Stimulated activated CD4-positive, alpha-beta T cell treated with anti-CD3 and anti-CD28 coated beads, Interleukin-1b, Interleukin-23, amount 100 ng/mL, for 1 hour (primary cell): ENCODE measurements at places on chromosomes 3 and 15.

GRCh38 chr3:87924485-87924884, 134.3 kb downstream of the CGGBP1 start:
- DNase-seq: no peak

GRCh38 chr3:141407825-141408224, 39.5 kb downstream of the ZBTB38 start:
- DNase-seq: no peak

- DNase-seq: no peak
Observed at GRCh38 chr15:68617001-68617400, 38.2 kb downstream of the CORO2B start.

GRCh38 chr3:4149296-4149695, 153.9 kb upstream of the SETMAR start:
- DNase-seq: no peak

DNA sequence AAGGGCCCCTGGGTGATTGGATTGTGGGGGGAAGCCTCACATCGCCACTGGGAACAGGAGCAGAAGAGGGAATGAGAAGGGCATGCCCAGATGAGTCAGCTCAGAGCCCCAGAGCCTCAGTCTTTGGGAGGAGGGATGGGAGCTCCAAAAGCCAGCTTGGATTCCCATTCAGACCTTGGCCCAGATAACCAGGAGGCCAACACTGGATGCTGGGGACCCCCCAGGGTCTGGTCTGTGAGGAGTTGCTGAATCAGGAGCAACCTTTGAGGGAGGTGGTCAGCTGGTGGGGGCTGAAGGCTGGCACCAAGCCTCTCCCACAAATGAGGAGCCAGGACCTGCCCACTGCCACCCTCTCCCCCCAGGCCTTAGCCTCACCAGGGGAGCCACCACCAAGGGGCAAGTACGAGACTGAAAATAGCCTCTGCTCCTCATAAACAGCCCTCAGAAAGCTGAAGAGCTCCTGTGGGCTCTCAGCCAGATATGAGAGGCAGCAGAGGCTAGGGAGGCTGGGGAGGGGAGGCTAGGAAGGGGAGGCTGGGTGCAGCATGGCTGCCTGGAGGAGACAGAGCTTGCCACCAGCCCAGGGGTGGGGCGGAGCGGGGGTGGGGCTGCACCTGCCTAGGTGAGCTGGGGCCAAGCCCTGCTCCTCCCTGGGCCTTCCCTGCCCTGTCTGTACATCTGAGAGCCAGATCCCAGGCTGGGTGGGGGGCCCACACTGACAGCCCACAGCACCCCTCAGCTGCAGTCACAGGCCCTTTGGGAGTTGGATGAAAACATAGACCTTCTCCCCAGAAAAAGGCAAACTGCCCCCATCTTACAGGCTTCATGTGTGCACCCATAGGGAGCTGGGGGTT, 99.8 kb downstream of the SEC22A start:
- no peak for DNase-seq

GRCh38 chr3:35787936-35788335, 148.6 kb downstream of the ARPP21 start:
- no peak for DNase-seq

- no peak for DNase-seq
Observed at GRCh38 chr3:45026038-45026437, at the start of gene CLEC3B. TSS of gene CLEC3B (plus strand) at chr3:45026303. CDS start at chr3:45026363, 60 bp downstream.

DNA sequence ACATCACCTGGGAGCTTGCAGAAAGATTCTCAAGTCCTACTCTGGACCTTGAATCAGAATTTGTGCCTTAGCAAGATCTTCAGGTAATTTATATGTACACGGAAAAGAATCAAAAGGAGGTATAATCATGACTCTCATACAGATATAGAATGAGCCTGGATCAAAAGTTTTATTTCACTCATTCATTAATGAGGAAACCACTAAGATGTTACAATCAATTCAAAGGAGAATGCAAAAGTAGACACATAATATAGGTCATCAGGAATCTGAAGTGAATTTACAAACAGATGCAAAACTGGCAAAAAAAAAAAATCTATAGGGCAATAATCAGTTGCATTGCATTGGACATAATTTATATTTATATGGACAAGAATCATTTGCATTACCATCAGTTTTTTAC, 195.4 kb upstream of the TLE3 start:
- no peak for DNase-seq

DNA sequence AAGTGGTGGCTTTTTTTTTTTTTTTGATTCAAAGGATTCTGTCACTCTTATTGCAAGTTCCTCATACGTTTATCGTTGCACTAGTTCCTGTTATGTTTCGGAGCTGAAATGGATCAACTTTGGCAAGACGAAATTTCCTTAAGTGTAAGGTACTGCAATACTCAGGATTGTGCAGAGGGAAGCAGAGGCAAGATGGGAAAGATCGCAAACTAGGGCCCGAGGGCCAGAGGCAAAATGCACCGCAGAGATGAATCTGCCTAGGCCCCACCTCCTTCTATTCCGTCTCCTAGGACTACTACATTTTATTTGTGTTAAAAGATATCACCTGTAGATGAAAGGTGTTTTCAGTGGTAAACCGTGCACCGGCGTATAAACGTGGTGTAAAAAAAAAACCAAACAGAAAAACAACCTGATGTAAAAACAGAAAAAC, 331 bp downstream of the RNU6-1 start:
- DNase-seq: no peak

- no peak for DNase-seq
Observed at GRCh38 chr3:157438194-157438730, 1.6 kb downstream of the PTX3 start.

- DNase-seq: no peak
Observed at GRCh38 chr3:23602971-23603370, 202.8 kb upstream of the UBE2E1 start.

DNA sequence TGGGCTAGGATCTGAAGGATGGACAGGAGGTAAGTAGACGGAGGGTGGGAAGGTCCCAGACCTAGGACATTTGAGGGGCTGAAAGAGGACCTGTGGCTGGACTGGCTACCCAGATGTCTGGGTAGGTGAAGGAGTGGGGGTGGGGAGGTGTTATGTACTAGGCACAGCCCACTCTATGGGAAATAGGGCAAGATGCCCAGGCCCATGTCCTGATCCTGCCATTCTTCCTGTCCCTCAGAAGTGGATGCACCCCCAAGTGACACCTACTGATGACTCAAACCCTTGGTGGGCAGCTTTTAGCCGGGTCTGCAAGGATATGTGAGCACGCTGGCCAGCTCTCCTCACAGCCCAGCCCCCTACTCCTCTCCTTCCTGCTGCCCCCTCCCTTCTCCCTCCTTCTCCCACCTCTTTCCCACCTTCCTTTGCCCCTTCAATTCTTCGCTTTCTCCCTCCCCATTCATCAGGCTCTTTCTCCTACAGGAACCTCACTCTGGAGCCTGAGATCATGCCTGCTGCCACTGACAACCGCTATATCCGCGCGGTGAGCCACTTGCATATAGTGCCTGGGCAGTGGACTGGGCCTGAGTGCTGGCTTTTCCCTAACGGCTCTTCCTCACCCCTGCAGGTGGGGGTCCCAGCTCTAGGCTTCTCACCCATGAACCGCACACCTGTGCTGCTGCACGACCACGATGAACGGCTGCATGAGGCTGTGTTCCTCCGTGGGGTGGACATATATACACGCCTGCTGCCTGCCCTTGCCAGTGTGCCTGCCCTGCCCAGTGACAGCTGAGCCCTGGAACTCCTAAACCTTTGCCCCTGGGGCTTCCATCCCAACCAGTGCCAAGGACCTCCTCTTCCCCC, 5.2 kb downstream of the ACY1 start:
- no peak for DNase-seq

GRCh38 chr15:95866711-95867440, 463.6 kb upstream of the NR2F2 start:
- no peak for DNase-seq

DNA sequence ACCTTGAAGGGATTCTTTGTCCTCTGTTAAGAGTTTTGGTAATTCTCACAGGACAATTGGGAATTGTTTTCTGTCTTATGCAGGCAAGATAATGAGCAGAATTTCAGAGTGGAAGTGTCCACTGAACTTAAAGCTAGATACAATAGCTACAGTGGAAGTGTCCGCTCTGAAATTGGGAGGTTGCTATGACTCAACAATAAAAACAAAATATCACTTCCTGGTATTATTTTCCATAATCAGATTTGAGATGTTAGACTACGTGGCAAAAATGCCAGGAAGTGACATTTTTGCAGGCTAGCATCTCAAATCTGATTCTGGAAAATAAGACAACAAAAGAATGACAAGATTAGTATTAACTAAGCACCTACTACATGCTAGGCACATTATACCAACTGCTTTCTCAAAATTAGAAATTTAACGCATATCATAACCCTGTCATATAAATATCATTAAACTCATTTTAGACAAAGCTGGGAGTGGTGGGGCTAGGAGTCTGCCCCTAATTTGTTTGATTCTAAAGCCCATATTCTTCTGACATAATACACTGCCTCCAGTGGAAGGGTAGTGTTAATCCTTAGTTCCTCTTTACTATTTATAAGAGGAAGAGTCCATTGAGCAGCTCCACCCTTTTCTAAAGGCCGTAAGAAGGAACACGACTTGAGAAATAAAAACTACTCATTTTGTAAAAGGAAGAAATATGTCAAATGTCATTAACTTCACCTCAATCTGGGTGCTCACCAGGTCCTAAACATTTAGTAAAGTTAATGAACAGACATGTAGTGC, 266.9 kb upstream of the STT3B start:
- DNase-seq: no peak

DNA sequence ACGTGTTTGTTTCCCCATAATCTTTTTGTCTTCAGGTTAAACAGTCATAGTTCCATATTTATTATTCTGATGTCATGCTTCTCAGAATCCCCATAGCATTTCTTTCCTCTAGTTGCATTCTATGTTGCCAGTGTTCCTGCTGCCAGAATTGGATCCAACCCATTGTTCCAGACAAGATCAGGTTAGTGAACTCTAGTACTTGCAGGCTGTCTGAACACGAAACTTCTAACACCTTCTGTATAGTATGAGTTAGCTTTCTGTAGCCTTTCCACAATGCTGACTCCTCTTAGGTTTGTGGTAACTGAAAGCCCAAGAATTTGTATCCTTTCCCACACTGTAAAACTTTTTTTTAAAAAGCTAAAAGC, 88.0 kb upstream of the ROPN1 start:
- no peak for DNase-seq

DNA sequence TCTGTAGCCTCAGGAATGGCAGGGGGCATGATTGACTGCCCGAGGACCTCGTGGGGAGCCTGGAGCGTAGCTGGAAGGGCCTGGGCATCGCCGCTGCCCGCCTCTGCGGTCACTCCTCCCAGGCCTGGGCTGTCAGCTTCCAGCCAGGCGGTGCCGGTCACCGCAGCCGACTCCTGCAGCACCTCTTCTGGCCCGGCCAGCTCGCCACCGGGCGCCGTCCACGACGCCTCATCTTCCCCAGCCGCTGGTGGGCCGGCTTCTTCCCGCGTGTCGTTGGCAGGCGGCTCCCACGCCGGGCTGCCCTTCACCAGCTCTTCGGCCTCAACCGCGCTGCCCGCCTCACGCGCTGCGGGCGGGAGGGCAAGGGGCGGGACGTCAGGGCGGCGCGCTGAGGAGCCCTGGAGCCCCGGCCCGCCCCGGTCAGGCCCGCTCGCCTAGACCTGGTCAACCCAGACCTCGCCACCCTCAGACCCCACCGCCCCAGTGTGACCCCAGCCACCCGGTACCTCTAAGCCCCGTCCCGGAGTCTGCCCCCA, 1.0 kb downstream of the CSPG5 start:
- no peak for DNase-seq
